ENCODE measurements at places on chromosomes 3 and 15.

DNA sequence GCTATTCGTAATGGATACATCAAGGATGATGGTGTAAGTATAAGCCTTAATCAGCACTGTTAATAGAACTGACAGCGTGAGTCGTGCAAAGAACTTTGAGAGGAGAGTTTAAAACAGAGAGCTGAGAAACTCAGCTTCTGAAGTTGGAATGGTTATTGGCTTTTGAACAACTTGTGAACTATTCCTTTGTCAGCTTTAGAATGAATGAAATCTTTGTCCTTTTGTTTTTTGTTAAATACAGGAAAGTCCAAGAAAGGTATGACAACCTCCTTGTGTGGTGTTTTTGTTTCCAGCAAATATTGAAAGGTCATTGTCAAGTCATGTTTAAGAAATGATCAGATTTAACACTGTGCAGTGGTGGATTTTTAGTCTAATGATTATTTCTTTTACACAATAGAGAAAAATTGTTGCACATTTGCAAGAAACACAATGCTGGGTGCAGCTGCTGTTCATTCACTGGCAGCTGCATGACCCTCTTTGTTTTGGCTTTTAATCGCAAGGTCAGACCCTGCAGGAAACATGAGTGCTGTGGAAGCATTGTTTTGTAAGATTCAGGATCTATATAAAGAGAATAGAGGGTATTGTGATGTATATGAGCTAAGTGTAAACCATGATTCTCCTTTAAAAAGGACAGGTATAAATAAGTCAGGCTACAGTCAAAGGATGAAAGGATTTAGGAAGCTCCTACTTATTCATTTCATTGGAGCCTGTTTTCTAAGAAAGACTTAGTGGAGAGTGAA lies 21.7 kb upstream of the ABHD10 start:
- no peak for DNase-seq

DNA sequence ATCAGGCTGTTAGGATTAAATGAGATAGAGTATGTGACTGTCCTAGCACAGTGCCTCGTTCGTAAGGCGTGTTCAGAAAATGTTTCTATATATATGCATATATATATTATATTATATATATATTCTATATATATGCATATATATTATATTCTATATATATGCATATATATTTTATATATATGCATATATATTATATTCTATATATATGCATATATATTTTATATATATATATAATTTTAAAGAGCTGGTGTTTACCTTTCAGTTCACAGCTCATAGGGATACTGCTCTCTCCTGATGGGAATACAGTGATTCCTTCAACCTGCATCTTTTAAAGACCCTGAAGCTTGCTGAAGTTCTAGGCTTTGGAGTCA lies 702 bp downstream of the NDUFB4 start:
- no peak for DNase-seq

GRCh38 chr3:7573330-7573729 lies 712.4 kb downstream of the GRM7 start:
- no peak for DNase-seq

DNA sequence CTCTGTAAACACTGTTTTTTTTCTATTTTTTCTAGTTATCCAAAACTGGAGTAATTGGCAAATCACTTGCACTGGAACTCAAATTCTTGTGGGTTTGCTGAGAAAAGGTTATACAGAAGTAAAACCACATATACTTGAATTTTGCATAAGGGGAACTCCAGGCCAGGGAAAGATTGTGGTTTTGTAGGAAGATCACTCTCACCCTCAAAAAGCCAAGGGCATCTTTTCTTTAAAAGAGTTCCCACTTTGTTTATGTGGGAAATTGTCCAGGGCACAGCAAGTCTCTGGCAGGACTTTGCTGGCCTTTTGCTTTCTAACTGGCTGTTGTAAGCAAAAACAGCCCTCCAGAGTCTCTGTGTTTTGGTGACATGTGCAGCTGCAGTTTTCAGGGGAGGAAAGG lies 340.3 kb upstream of the RBMS3 start:
- no peak for DNase-seq

DNA sequence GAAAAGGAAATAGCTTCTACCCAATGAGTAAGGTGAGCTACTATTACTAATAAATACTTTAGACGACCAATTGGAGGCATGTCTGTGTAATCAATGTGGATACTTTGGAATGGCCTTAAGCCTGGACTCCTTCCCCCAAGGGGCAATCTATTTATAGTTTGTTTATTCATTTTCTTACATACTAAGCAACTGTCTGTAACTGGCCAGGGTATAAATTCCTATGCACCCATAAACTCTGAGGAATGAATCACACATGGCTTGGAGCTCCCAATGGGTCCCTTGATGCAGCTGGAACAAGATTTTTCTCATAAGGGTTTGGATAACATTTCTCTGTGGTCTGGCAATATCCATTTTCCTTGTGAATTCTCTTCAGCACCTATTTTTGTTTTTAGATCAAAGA lies 506.8 kb downstream of the EDEM1 start:
- no peak for DNase-seq

DNA sequence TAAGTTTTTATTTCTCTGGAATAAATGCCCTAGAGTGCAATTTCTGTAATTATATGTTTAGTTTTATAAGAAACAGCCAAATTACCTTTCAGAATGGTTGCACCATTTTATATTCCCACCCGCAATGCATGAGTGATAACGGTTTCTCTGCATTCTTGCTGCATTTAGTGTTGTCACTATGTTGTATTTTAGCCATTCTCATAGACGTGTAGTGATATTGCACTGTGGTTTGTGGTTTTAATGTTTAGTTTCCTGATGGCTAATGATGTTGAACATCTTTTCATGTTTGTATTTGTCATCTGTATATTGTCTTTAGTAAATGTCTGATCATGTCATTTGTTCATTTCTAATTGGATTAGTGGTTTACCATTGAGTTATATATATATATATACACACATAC lies 73.0 kb upstream of the GOLIM4 start:
- DNase-seq = no peak

DNA sequence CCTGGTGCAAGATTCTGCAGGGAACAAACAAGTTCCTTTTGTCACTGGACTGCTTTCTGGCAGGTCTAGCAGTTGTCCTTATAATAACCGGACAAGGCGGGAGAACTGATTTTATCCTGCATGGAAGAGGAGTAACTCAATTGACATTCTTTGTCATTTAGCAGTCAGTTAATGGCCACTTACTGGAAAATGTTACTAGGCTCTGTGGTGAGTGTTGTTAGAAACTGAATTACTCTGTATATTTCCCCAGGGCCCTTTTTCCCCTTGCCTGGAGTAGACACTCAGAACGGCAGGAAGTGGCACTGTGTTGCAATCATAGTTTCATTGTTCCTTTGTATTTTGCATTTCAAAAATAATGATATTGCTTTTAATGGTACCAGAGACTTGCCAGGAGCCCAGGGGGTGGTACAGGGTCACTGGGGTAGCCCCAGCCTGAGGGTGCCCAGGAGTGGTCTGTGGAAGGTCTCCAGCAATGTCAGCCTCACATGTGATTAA lies 318.6 kb upstream of the LRRFIP2 start:
- no peak for DNase-seq

- DNase-seq = no peak
Observed at GRCh38 chr3:70000563-70001081, 1.1 kb downstream of the SAMMSON start.

DNA sequence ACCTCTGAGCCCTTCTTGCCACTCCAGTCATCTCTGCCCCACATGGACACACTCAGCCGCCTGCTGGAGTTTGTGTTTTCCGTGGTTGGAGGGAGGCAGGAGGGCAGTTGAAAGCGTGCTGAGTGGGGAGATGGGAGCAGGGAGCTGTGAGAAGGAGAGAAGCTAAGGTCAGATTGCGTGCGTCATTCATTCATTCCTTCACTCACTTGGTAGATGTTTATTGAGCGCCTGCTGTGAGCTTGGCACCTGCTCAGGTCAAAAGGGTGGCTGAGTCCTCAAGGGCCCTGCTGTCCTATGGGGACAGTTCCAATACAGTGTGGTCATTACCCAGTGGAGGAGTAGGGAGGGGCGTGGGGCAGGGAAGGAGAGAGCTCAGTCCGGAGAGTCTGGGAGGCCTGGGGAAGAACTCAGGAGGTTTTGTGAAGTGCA lies 23.5 kb downstream of the LIMD1 start:
- no peak for DNase-seq

DNA sequence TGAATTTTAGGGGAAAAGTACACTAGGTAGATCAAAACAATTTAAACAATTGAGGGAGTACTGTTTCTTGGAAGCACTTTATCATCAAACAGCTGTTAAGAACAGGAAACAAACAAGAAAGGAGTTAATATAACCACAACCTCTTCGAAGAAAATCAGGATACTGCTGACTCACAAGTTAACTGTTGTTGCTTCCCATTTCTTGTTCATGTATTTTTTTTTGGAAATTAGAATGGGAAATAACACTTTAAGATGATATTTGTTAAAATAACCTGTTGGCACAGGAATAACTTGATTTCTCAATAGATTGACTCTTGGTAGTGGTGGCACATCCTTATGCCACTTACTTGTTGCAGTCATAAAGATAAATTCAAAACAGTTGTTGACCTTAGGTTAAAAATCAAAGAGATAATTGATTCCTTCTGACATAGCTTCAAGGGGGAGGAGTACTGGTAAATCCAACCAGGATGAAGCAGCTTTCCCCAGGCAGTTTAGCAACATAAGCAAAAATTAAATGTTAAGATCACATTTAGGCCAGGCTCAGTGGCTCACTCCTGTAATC lies 3.3 kb downstream of the BNIP2 start:
- DNase-seq = no peak

GRCh38 chr3:98406034-98406433 lies 15.6 kb downstream of the OR5K3 start:
- no peak for DNase-seq

- no peak for DNase-seq
Observed at GRCh38 chr15:43250785-43251184, 15.9 kb downstream of the TGM5 start.

DNA sequence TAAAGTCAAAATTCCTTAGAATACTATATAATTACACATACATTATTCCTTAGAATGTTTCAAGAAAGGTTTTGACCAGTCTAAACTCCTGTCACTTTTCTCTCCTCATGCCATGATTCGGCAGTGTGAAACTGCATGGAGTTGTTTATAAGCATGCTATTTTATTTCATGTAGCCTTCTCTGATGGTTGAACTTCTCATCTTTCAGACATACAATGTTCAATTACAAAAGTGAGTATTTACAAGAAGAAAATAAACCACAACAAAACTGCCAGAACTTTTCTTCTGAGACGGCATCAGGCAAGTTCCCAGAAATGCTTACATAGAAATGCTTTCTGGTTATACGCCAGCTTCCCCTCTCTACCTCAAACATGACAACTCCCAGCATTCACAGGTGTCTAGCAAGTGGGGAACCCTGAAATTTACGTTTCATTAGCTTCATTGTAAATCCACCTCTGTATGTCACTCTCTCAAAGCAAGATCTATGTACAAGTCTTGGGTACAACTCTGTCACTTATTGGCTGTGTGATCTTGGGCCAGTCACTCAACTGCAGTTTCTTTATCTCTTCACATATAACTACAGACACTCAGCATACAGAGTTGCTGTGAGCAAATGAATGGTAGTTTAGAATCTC lies 42.7 kb downstream of the HDGFL3 start:
- DNase-seq = no peak

DNA sequence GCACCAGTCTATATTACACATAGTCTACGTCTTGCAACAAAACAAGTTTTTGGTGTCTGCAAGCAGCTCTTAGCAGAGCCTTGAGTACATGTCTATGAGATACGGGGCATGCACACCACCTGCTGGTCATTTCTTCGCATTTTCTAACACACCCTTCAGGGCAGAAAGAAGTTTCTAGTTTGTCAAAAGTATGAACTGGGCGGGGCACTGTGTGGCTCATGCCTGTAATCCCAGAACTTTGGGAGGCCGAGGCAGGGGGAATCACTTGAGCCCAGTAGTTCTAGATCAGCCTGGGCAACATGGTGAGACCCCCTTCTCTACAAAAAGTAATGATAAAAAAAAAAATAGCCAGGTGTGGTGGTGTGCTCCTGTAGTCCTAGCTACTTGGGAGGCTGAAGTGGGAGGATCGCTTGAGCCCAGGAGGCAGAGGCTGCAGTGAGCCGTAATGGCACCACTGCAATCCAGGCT lies 64.2 kb upstream of the ARL8B start:
- DNase-seq = peak; percentile 60

DNA sequence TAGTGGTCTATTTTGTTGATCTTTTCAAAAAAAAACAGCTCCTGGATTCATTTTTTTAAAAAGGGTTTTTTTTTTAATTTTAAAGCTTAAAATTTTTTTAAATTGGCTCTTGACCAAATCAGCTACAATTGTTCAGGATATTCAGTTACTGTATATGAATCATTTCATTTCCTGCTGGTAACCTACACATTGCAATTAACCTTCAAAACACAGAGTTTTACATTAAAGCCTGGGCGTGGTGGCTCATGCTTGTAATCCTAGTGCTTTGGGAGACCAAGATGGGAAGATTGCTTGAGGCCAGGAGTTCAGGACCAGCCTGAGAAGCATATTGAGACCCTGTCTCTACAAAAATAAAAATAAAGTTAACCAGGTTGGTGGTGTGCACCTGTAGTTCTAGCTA lies 163.4 kb downstream of the ALDH1A2 start:
- DNase-seq = no peak

- DNase-seq = no peak
Observed at GRCh38 chr3:147414390-147415138, 5.4 kb downstream of the ZIC1 start.

GRCh38 chr3:156404217-156404616 lies 150.7 kb downstream of the SSR3 start:
- no peak for DNase-seq

DNA sequence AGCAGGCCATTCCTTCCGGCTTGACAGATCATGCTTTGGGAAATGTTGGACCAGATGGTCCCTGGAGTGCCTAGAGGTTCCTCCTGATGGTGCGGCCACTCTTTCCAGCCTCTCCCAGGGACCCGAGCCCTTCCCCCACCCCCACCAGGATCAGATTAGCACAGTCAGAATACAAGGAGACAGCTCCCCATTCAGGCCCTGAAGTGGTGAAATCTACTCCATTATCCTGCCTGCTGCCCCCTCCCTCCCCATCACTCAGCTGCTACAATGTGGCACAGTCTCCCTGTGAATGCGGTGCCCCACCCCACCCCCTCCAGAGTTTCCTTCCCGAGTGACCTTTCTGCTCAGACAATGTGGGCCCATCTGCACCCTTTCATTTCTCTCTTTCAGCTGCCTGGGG lies 29.4 kb downstream of the RNU5B-1 start:
- DNase-seq = no peak

DNA sequence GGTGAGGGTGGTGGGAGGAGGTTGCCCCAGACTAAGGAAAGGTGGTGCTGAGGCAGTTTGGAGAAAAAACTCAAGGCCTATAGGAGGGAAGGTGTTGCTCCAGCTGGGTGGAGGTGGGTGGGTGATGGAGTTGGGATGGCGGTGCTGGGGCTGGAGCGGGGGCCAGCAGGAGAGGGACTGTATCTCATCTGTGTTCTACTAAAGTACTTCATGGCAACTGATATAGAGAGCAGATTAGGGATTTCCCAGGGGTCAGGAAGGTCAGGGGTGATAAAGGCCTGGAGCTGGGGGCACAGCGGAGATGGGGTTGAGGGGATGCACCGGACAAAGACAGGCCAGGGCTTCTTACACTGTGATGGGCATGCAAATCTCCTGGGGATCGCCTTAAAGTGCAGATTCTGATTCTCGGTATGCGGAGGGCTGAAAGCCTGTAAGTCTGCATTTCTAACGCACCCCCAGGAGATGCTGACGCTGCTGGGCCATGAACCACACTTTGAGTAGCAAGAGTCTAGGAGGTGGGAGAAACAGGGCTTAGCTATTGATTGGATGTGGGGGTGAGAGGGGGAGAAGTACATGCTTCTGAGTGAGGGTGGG lies 4.2 kb downstream of the KLHL40 start:
- no peak for DNase-seq

Measured in HuH-7.5 (cell line).